ENCODE measurements at places on chromosomes 2 and 18. TPM values are rescaled to one million over a fixed set of nuclear protein-coding genes. Genes with fewer than 3 reads are reported as not detected.

Gene HOXD9
- not detected for polyA plus RNA-seq

Gene IL36B
- polyA plus RNA-seq = not detected

Gene HAAO
- polyA plus RNA-seq = 4.2 TPM

Gene SCYGR4
- not detected for polyA plus RNA-seq

DNA sequence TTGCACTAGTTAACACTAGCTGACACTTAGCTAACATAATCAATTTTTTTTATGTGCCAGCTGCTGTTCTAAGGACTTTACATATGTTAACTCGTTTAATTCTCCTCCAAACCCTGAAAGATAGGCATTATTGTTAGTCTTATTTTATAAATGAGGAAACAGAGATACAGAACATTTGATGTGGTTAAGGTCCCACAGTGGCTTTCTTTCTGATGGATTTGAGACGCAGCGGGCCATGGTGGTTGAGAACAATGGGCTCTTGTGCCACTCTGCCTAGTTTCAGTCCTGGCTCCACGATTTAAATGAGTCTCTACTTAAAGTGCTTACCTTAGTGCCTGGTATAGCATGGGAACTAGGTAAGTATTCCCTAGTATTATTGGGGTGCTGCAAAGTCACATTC is 201.9 kb upstream of the SPRED2 start:
- DNase-seq = no peak

Gene MC4R
- 0.06 TPM for polyA plus RNA-seq

Gene RNPEPL1
- polyA plus RNA-seq = 7.2 TPM

GRCh38 chr2:16700551-16701259 is 35.1 kb upstream of the CYRIA start:
- DNase-seq = no peak

DNA sequence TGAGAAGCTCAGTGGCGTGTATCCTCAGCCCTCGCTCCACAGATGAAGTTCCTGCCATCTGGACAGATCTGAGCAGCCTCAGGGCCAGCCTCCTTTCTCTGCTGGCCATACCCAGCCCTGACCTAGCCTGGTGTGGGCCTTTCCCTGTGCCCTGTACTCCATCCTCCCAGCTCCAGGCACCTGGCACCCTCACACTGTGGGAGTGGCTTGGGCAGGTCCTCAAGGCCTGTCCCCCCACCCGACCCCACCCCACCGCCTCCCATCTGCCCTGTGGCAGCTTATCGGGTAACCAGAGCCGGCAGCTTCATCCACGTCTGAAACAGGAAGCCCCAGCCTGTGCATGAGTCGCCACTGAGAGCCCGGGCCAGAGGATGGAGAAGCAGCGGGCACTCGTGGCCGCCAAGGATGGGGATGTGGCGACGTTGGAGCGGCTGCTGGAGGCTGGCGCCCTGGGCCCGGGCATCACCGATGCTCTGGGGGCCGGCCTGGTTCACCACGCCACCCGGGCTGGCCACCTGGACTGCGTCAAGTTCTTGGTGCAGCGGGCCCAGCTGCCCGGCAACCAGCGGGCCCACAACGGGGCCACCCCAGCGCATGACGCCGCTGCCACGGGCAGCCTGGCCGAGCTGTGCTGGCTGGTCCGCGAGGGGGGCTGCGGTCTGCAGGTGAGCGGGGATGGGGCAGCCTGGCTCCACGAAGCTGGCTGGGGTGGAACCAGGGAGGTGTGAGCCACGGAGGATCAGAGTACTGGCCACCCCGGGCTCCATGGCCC is at the start of gene ESPNL:
Gene ESPNL (plus strand): TSS at position 292 of the 772 bp plus-strand sequence. CDS start 80 bp downstream, at position 372.
- no peak for DNase-seq

GRCh38 chr2:86790134-86790675 is 508 bp downstream of the CD8A start:
- no peak for DNase-seq

Gene EDAR
- not detected for polyA plus RNA-seq

GRCh38 chr2:72713857-72714256 is 112.0 kb downstream of the EXOC6B start:
- no peak for DNase-seq

Measured in AG04450 (cell line).